ENCODE measurements at places on chromosomes 3 and 15.

- DNase-seq = peak; percentile 51
Measured at GRCh38 chr15:64521726-64522164, 61.4 kb downstream of the ZNF609 start.

DNA sequence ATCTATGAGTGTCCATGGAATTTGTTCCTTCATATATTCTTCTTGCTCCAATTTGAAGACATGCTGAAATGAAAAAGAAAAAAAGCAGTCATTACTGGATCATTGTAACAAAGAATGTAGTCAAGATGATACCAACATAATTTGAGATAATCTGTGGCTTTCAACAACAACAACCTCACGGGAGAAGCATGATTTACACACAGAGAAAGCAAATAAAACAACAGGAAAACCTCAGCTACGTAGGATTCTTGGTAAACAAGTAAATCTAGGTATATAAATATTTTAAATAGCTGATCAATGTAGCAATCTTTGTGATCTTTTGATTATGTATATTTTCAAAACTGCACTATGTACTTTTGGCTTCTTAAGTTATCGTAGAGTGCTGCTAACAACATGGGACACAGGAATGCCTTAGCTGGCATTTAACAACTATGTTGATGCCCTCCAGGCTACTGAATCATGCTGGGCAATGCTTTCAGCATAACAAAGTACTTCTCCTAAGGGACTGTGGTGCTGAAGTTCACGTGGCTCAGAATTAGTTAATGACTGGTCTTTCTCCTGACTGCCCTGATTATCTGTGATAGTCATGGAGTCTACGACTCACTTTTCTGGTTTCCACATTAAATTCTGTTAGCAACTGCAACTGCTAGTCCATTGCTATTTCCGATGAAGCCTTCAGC is 96.5 kb upstream of the MYO5C start:
- no peak for DNase-seq

DNA sequence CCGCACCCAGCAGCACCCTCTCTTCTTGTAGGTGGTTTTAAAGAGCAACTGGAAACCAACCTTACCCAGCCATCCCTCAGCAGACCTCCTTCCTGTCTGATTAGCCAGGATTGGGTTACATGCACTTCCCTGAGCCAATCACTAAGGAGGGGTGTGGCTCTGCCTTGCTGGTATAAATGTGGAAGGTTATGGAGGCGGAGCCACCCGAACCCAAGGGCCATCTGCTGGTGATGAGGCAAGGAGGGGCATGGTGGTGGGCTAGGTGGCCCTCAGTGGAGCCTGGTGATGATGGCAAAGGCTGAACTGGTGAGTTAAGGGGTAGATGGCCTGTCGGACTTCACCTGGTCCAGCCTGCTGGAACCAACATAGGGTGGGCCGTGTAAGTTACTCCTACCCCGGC is 39.8 kb downstream of the CCDC33 start:
- DNase-seq = no peak

GRCh38 chr3:126473292-126474168 is 2.2 kb downstream of the ZXDC start:
- no peak for DNase-seq

GRCh38 chr15:48415036-48415886 is 84.0 kb downstream of the DUT start:
- no peak for DNase-seq

DNA sequence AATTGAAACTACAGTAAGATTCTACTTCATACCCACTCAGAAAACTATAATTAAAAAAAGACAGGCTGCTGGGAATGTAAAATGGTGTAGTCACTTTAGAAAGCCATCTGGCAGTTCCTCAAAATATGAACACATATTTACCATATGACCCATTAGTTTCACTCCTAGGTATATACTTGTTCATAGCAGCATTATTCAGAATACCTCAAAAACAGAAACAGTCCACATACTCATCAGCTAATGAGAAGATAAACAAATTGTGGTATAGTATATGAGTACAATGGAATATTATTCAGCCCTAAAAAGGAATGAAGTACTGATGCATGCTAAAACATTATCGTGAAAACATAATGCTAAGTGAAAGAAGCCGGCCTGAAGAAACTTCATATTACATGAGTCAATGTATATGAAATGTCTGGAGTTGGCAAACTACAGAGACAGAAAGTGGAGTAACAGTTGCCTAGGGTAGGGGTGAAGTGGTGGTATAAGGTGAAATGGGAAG is 23.8 kb downstream of the WDR53 start:
- DNase-seq = no peak

DNA sequence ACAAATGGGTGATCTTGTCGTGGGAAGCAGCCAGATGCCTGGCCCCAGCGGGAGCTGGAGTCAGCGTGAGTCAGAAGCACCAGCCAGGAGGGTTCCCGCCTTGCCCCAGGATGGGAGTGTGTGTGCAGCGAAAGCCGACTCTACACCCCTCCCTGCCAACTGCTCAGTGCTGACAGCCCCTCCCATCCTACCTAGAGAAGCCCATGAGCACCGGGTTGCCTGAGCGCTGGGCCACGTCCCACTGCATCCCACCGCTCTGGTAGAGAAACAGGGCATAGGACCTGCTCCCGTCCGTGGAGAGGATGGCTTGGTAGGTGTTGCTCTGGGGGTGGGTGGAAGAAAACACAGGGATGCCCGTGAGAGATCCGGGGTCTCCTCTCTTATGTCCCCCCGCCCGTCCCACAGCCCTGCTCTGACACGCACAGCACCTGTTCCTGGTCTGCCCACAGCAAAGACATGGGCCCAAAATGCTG is 42.9 kb downstream of the MUC4 start:
- DNase-seq = no peak

- DNase-seq = no peak
Measured at GRCh38 chr3:42829083-42829627, 19.9 kb downstream of the ACKR2 start.

- DNase-seq = no peak
Measured at GRCh38 chr3:78721771-78722543, 1045.8 kb downstream of the ROBO1 start.

DNA sequence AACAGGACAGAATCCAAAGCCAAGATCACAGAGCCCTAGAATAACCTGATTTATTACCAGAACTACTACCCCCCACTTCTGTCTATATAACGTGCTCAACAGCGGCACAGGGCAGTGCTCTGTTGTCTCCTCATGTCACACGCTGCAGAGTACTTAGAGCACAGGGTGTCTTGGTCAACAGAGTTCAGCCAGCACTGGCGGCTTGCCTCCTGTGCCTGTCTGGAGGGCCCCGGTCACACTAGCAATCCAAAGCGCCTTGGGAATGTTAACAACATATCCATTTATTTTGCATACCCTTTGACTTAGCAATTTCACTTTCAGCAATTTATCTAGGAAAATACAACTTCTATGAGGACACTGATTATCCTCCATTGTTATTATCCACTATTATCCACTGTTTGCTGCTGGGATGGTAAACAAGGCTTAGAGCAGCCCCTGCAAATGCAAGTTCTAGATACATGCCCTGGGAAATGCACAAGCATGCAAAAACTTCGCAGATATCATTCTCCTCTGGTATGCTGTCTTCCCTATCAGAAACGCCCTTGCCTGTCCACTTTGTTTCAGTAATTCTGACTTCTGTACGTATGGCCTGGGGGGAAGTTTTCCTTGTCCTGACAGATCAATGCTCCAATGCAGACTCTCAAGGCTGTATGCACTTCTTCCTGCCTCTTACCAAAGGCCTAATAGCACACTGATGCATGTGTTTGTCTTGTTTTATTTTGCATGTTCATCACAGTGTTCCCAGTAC is 86.2 kb upstream of the OCA2 start:
- DNase-seq = no peak

DNA sequence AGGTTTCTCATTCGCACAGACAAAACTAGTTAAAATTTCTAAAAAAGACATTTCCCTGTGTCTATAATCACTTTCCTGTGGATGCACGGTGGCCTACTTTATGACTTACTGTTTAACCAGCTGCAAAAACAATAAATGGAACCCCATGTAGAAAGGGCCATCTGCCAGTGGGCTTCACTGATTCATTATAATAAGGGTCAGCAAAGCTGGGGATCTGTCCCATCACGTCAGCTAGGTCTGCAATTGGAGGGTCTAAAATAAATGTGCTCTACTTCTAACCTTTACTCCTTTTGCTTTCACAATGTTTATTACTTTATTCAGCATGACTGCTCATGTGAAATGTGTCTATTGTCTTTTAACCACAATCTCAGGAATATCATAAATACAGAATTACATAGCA is 43.1 kb upstream of the NMD3 start:
- DNase-seq = no peak

GRCh38 chr3:189282741-189283140 is 111.0 kb downstream of the TPRG1 start:
- no peak for DNase-seq

DNA sequence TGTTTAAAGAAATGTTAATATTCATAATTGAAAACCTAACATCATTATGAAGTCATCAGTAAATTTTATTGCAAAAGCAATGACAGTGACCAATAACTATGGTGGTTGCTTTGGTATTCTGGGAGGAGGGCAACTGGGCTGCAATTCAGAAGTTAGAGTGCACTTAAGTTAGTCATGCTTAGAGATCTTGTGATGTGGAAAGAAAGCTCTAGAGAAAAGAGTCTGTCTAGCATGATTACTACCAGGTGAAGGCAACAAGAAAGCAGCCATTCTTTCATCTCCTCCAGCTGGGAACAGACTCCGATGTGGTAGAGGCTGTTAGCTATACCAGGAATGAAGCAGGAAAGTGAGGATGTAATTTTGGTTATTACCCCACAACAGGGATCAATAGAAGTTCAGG is 625.6 kb downstream of the SI start:
- no peak for DNase-seq
